ENCODE measurements at places on chromosomes 5 and 9.

GRCh38 chr9:22512495-22512894 is 65.9 kb downstream of the DMRTA1 start:
- DNase-seq, result no peak

DNA sequence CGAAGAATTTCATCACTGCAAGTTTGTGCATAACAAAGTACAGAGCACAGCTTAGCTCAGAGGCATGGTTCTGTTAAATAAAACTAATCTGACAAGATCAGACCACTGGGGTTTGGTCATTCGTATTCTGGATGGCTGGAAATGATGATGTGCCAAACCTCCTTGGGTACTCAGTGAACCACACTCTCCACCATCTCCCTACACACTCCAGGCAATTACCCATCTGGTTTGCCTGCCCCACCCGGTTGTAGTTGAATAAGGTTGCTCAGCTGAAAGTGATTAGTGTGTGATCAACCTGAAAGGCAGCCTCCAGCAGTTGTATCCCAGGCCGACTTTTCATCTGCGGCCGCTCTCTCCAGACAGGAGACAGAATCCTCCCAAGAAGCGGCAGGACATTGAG is 371.4 kb downstream of the TLE1 start:
- no peak for DNase-seq

DNA sequence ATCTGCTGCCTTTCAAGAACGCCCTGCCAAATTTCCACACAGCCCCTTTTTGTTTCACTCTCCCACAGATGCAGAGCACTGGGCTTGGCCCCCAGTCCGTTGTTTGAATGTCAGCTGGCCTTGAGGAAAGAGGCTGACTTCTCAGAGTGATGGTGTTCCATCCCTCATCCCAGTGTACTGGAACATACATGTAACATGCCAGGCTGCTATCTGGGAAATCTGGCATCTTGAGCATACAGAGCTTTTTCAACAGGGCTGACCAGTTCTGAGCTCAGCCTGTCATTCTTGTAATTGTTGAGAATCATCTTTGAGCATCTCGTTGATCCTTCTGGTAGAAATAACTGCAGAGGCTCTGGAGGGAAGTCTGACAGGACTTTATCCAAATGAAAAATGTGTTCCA is 2.8 kb downstream of the GALNT10 start:
- DNase-seq, result no peak

DNA sequence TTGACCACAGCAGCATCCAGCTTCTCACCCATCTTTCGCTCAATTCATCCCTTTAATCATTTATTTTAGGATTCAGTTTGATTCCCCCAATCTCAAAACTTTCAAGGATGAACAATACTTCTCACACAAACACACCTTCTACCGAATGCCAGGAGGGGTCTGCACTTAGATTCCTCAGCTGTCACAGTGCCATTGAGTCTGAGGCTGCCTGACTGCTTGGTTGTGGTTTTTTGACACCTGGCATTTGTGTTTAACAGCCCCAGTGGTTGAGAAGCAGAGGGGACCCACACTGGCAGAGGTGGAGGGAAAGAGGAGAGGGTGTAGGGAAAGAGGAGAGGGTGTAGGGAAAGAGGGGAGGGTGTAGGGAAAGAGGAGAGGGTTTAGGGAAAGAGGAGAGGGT is 54.9 kb downstream of the PALM2AKAP2 start:
- DNase-seq, result no peak

DNA sequence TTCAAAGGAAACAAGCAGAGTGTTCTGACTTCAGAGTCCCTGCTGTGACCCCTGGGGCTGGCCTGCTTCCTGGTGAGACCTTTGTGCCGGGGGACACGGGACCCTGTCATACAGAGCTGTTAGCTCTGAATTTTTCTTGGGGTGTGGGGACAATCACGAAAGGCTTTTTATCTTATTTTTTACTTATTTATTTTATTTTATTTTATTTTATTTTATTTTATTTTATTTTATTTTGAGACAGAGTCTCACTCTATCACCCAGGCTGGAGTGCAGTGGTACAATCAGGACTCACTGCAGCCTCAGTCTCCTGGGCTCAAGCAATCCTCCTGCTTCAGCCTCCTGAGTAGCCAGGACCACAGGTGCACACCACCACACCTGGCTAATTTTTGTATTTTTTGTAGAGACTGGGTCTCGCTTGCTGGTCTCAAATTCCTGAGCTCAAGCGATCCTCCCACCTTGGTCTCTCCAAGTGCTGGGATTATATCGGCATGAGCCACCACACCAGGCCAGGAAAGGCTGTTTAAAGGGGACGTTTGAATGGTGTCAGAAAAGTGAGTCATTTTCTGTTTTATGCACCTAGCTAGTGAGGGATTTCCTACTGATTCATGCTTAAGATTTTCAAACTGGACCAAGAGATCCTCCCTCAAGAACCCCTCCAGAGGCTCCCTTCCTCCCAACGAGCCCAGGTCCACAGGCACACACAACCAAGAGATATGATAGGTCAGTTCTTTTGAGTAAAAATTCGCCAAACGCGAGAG is 75.7 kb downstream of the OLFM1 start:
- DNase-seq, result no peak

- peak; percentile 30 for DNase-seq
Observed at GRCh38 chr5:115770466-115770865, 46.0 kb downstream of the CDO1 start.

DNA sequence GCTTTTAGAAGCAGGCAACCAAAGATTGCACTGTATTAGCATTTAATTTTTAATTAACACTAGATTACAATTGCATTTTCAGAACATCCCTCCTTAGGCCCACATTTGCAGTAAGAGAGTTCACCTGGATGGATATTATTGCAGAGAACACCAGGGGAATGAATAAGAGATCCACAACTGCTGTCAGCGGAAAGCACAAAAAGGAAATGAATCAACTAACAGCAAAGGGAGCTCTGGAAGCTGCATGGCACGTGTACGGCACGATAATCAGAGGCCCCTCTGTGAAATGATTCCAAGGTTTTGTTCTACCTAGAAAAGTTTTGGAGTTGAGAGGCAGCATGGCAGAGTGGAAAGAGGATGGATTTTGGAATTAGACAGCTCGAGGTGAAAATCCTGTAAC is 361.2 kb upstream of the C9orf72 start:
- DNase-seq, result no peak

GRCh38 chr9:90838098-90838497 is 36.5 kb downstream of the SYK start:
- no peak for DNase-seq

GRCh38 chr9:96117398-96118080 is 184.4 kb downstream of the HSD17B3 start:
- DNase-seq, result no peak

DNA sequence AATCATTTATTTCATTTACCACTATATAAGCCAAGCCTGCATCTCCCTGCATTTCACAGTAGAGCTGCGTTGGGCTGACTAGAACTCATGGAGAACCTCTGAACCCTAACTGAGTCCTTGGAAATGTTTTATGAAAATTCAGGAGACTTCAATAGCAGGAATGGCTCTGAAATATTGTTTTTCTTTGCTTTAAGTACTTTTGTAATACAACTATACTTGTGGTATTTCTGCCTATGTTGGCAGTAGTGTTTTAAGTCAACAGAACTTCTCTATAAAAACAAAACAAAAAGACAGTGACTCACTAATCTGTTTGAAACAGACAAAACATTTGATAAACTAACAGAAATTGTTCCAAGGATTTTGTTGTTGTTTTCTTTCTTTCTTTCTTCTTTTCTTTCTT is 489.2 kb upstream of the MEF2C start:
- no peak for DNase-seq

GRCh38 chr9:129835860-129836223 is 584 bp downstream of the USP20 start:
- no peak for DNase-seq

- no peak for DNase-seq
Observed at GRCh38 chr9:6305954-6306563, 22.1 kb upstream of the TPD52L3 start.

DNA sequence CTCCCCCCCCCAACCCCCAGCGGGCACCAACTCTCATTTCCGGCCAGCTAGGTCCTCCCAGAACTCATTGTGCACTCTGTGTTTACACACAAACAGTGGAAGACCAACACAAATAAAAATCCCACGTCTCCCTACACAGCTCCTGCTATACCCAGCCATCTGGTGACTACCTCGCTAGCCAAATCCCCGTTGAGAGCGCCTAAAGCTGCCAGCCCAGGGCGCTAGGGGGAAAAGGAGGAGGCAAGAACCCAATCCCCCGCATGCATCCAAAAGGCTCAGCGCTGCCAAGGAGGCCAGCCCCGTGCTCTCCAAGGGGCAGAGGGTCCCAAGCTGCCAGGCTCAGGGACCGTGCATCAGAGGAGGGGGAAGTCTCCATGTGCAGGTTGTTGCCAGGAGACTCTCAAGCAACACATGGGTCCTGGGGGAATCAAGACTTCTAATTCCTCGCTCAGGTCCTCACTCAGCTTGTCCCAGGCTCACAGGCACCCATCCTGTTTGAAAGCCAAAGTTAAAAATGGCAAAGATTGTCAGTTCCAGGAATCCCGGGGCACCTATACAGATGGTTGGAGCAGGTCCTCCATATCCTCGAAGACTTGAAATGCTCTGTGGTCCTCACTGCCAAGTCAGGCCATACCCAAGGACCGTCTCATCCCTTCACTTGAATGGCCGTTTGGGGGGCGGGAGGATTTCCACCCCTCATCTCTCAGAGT is 2.7 kb downstream of the ASTN2 start:
- no peak for DNase-seq

GRCh38 chr9:137745541-137745991 is 126.8 kb downstream of the EHMT1 start:
- peak; percentile 31 for DNase-seq

DNA sequence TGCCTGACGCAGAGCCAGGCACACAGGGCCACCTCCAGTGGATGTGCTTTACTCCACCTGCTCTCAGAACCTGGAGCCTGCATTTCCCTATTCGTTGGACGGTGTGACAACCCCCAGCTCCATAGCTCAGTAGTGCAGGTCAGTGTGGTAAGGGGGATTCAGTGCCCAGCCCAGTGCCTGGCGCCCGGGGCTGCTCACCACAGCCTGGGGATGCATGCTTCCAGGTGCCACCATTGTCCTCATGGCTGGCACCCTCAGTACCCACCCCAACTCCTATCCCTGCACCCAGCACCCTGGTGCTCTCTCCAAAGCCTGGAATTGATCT is 32.8 kb upstream of the ADAMTS2 start:
- no peak for DNase-seq
